Left ventricle myocardium superior (tissue), 1 donor: ENCODE measurements at places on chromosomes 2 and 18. TPM values are rescaled to one million over a fixed set of nuclear protein-coding genes. Genes with fewer than 3 reads are reported as not detected.

LYPD6 gene
- total RNA-seq = 0.30 TPM

NT5C1B gene
- not detected for total RNA-seq

GAD1 gene
- total RNA-seq = not detected

- DNase-seq = no peak
These were observed 3.5 kb upstream of the NEUROD1 start for GRCh38 chr2:181683518-181684453.

GRCh38 chr18:67731851-67732250, 215.3 kb upstream of the DSEL start:
- DNase-seq = no peak

DNA sequence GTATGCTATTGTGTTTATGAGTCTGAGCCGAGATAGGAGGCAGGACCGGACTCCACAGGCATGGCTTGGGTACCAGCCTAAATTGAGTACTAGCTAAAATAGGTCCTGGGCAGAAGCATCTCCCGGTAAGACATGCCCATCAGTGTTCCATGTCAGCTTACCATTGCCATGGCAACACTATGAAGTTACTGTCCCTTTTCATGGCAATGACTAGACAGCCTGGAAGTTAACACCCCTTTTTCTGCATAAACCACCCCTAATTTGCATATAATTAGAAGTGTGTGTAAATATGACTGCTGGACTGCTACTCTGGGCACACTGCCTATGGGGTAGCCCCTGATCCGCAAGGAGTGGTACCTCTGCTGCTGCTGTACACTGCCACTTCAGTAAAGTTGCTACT, 1005.1 kb upstream of the FAM98A start:
- no peak for DNase-seq

DNA sequence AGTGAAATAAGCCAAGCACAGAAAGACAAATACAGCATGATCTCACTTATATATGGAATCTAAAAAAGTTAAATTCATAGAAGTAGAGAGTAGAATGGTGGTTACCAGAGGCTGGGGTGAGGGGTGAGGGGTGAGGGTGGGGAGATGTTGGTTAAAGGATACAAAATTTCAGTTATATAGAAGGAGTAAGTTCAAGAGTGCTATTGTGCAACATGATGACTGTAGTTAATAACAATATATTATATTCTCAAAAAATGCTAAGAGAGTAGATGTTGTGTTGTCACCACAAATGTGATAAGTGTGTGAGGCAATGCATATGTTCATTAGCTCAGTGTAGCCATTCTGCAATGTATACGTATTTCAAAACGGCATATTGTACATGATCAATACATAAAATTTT, 26.4 kb upstream of the GULP1 start:
- DNase-seq = no peak

GRCh38 chr2:215843579-215843978, 169.8 kb downstream of the MREG start:
- no peak for DNase-seq

- DNase-seq = peak; percentile 74
These were observed 34.0 kb downstream of the SH3RF3 start for GRCh38 chr2:109162999-109163398.
